ENCODE measurements at places on chromosomes 5 and 9.

- DNase-seq: no peak
These were observed 72.6 kb downstream of the ZNF354C start for GRCh38 chr5:179132586-179133355.

GRCh38 chr5:80569086-80569960 lies 757 bp downstream of the ANKRD34B start:
- no peak for DNase-seq

GRCh38 chr5:149550594-149551226 lies 529 bp downstream of the CSNK1A1 start:
- DNase-seq: peak; percentile 14

- DNase-seq: no peak
These were observed 56.3 kb downstream of the DAB2IP start for GRCh38 chr9:121707477-121708424.

GRCh38 chr9:18910435-18910834 lies 122.6 kb downstream of the SAXO1 start:
- DNase-seq: no peak

DNA sequence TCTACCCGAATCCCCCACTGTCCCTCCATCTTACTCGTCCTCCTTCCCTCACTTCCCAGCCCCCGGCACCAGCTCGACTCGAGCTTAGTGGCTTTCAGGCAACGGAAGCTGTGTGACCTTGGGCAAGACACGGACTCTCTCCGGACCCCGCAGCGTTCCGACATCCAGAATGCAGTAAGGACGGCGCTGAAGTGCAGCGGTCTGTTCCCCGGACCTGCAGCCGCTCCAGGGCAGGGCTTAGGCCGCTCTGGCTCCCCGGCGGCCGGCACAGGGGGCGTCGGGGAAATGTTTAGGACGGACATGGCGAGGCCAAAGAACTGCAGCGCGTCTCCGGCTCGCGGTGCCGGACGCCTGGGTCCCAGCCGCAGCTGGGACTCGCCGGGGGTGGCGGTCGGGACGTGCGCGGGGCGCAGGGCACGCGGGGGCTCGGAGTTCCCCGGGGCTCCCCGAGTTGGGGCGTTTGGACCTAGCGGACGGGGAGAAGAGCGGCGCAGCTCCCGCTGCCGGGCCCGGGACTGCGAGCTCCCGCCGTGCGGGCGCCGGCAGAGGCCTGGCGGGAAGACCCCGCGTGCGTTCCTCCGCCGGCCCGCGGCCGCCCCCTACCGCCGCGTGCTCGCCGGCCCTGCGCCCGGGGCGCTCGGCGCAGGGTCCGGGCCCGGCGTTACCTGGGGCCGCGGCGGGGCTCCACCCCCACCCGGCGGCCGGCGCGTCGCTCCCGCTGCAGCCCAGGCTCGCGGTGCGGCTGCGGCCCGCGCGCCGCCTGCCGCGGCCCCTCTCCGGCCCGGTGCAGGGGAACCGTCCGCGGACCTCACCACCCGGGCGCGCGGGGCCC lies 5.6 kb upstream of the RNF44 start:
- DNase-seq: peak; percentile 24

- DNase-seq: no peak
These were observed 24.0 kb upstream of the TNFSF15 start for GRCh38 chr9:114829574-114830440.

- no peak for DNase-seq
These were observed 367.4 kb upstream of the SMARCA2 start for GRCh38 chr9:1647776-1648175.

- no peak for DNase-seq
These were observed 32.6 kb downstream of the CDKN2A start for GRCh38 chr9:21961569-21961968.

DNA sequence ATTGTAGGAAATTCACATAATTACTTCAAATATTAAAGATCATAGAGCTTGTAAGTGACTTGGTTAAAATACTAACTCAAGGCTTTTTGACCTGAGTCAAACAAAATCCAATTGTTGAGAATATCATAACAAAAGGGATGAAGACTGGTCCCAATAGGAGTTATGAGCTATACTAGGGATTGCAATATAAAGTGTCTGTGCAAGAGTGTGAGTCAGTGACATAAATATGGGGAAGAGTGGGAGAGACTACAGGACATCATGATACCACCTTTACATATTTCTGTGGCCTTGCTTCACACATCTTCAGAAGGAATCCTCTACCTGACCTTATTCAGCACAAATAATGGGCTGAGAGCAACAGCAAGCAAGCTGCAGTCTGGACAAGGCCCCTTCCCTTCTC lies 180.9 kb upstream of the SLC24A2 start:
- DNase-seq: no peak

DNA sequence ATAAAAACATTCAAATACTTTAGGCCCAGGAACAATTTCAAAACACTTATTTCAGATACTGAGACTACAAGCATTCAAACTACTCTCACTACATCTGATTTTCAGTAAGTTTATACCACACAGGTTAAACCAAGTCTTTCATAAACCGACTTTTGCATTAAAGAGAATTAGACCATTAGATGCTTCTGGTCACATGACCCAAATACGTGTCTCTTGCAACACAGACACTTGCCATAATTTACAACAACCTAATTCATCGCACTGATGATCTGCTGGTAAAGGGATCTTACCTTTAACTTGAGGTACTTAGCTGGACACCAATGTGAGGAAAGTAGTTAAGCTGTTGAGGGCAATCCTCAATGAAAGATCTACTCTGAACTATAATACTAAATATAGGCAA lies 3.2 kb downstream of the HNRNPH1 start:
- no peak for DNase-seq

DNA sequence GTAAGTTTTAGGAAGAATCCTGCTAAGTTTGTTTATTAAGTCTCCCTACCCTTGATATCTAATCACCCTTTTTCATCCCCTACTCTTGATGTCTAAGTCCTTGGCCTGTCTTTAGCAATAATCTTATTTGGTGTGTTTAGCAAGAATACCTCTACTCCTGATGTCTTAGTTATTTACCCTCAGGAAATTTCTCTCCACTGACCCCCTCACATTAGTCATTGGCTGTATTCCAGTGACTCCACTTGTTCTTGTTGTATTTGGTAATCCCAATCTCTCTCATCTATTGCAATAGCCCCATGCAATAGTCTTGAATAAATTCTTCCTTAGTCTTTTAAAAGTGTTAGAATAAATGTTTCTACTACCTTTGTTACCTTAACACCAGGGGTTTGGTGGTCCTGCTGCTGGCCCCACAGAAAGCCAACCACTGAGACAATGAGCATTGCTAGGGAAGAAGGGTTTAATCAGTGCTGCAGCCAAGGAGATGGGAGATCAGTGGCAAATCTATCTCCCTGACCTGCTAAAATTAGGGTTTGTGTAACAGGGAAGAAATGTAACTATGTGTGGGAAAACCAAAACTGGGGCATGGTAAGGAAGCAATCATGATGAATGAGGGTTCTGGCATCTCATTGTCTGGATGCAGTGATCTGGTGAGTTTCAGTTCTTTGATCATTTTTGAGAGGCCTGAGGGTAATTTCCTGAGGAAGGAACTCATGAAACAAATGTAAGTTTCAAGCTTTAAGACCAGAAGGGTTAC lies 236.4 kb upstream of the DAB2 start:
- no peak for DNase-seq

DNA sequence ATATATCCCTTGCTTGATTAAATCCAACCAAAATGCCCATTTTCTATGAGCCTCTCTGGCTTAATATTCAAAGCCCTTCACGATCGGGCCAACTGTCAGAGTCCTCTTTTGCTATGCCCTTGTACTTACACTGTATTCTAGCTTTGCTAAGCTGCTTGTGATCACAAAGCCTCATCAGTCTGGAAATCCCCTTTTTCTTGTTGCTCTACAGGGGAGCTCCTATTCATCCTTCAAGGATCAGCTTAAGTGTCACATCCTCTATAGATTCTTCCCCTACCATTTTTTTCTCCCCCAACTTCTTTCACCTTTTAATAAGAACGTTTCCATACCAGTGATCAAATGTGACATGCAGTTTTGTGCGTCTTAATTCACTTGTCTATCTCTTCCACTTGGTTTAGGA lies 450.4 kb upstream of the CHD1 start:
- no peak for DNase-seq

GRCh38 chr5:41716382-41716781 lies 153.8 kb downstream of the OXCT1 start:
- DNase-seq: no peak

GRCh38 chr9:99851500-99851822 lies 29.8 kb downstream of the NR4A3 start:
- DNase-seq: no peak

- no peak for DNase-seq
These were observed 115.9 kb downstream of the RGS3 start for GRCh38 chr9:113579283-113580040.
